Endodermal cell (in vitro differentiated cells): ENCODE measurements at places on chromosomes 3 and 15. TPM values are rescaled to one million over a fixed set of nuclear protein-coding genes. Genes with fewer than 3 reads are reported as not detected.

- peak; percentile 54 for DNase-seq
Observed at GRCh38 chr15:88375234-88375927, 91.8 kb downstream of the MRPL46 start.

- DNase-seq = no peak
Observed at GRCh38 chr3:178851564-178851963, 220.0 kb downstream of the ZMAT3 start.

DNA sequence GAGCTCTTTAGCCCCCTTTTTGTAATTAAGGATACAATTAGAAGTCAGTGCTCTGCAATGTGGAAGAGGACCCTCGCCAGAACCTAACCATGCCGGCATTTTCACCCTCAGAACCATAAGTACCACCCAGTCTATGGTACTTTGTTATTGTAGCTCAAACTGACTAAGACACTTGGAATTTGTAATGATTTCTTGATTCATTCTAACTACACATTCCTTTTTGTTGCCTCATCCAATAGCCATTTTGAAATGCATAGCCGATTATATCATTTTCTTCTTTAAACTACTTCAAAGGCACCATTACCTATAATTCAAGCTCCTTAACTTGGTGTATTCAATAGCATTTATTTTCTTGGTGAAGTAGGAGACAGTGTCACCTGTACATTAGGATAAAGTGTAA lies 61.4 kb downstream of the GLB1 start:
- DNase-seq = no peak

DNA sequence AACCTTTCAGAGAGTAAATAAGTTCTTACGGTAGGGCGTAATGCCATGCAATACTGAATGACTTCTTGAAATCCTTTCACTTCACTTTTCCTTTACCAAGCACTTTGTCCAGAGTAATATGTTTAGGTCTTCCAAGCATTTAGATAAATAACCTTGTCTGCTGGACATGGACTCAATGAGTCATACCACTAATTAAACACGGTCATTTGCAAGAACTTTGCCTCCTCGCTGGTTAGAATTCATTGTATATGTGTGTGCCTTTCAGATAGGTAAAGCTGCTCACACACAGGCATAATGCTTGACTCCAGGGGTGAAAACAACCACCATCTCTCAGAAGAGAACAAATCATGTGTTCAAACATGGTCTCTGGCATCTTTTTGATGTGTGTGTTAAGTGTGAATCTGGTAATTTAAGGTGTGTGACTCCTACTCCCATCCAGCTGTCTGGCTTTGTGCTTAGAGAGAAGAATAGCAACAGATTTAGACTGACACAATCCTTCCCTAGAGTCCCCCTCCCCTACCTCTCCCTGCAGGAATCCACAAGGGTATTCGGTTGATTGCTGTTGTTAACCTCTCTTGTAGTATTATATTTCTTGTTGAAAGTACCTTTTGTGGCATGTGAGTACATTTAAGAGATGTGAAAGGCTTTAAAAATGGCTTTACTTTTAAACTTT lies 419.0 kb downstream of the CNTN4 start:
- DNase-seq = peak; percentile 42

- no peak for DNase-seq
Observed at GRCh38 chr3:14798231-14798630, 20.5 kb upstream of the FGD5 start.

GRCh38 chr3:55423782-55424181 lies 63.3 kb downstream of the WNT5A start:
- DNase-seq = no peak

- DNase-seq = no peak
Observed at GRCh38 chr15:63522225-63522578, 17.8 kb downstream of the USP3 start.

DNA sequence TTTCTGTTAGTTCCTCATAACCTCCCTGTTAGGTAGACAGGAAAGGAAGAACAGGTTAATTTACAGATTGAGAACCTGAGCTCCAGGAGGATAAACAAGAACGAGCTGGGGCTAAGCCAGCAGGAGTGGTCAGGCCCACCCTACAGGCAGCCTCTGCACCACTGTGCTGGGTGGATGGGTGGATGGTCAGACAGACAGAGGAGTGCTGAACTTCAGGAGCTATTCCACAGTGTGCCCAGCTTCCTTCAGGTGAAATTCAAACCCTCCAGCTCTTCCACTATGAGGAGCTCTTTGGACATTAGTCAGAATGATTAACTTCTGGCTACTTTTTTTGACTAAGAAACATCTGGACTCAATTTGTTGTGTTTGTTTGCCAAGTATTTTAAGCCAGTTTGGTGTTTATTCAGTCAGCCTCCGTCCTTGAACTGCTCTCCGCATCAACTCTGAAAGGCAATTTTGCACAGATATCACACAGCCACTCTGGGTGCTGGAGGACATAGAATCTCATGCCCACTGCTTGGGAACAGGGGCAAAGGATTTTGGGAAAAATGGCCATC lies 361.9 kb downstream of the CLSTN2 start:
- no peak for DNase-seq

DNA sequence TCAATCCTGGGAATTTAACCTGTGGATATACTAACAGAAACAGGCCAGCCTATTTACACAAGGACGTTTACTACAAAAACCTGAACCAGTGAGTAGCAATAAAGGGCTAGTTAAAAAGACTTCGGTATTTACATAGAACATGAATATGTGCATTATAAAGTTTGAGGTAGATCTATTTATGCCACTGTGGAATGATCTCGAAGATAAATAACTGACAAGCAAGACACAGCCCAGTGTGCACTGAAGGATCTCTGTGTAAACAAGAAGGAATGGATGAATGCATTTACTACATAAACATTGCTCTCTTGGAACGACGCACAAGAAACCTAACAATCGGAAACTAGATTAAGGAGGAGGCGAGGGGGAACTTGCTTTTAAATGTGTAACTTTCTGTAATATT lies 132.0 kb upstream of the NSMCE3 start:
- DNase-seq = no peak

GRCh38 chr3:17065881-17066280 lies 181.1 kb downstream of the PLCL2 start:
- DNase-seq = no peak

GRCh38 chr3:101791778-101792177 lies 12.8 kb downstream of the NXPE3 start:
- no peak for DNase-seq

GRCh38 chr3:129231331-129232119 lies 17.9 kb upstream of the COPG1 start:
- DNase-seq = no peak

- DNase-seq = peak; percentile 59
Observed at GRCh38 chr3:78268716-78269668, 1229.1 kb downstream of the ROBO2 start.

- no peak for DNase-seq
Observed at GRCh38 chr3:66363148-66363547, 137.7 kb downstream of the LRIG1 start.

- no peak for DNase-seq
Observed at GRCh38 chr3:134887536-134887935, 92.5 kb downstream of the EPHB1 start.

DNA sequence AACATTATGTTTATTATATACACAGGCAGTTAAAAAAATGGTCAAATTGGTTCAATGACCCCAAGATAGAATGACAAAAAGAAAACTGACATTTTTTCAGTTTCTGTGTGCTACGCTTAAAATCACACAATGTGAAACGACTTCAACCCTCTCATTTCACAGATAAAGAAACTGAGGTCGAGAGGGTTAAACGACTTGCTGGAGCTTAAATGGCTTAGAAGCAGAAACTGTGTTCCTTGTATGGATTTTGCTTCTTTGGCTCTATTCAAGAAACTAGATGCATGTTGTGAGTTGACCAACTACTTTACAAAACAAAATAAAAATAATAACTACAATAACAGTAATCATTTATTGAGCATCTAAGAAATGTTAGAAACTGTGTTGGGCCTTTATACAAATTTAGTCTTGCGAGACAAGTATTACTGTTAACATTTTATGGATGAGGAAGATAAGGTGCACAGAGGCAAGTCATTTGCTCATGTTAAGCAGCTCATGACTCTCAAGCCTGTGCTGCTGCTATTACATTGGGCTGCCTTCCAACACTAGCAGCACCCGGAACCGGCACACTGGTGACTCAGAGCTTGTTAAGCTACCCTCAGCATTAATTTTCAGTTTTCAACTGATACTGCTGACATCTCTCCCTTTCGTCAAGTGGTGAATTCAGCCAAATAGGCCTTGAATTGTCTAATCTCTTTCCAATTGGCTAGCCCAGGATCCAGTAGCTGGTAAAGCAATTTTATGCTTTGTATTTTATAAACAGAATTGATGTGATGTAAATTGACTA lies 487.6 kb downstream of the NAALADL2 start:
- no peak for DNase-seq

GRCh38 chr3:88137836-88138235 lies 11.9 kb upstream of the C3orf38 start:
- no peak for DNase-seq

GRCh38 chr3:82276992-82277391 lies 515.5 kb upstream of the GBE1 start:
- DNase-seq = no peak

DNA sequence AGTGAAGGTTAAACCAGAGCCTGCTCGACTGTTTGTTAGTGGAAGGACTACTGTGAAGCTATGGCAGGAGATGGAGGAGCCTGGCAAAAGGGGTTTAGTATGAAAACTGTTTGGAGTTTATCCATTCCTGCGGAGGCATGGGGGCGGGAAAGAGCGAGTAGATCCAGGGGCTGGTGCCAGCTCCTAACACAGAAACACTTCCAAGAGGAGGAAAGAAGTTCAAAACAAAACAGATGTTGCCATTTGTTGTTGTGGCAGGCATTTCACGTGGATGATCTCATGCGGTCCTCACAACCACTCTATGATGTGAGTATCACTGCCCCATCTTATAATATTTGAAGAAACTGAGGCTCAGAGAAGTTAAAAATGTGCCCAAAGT lies 30.7 kb upstream of the KY start:
- no peak for DNase-seq

- no peak for DNase-seq
Observed at GRCh38 chr3:106097817-106098435, 229.1 kb upstream of the CBLB start.

DNA sequence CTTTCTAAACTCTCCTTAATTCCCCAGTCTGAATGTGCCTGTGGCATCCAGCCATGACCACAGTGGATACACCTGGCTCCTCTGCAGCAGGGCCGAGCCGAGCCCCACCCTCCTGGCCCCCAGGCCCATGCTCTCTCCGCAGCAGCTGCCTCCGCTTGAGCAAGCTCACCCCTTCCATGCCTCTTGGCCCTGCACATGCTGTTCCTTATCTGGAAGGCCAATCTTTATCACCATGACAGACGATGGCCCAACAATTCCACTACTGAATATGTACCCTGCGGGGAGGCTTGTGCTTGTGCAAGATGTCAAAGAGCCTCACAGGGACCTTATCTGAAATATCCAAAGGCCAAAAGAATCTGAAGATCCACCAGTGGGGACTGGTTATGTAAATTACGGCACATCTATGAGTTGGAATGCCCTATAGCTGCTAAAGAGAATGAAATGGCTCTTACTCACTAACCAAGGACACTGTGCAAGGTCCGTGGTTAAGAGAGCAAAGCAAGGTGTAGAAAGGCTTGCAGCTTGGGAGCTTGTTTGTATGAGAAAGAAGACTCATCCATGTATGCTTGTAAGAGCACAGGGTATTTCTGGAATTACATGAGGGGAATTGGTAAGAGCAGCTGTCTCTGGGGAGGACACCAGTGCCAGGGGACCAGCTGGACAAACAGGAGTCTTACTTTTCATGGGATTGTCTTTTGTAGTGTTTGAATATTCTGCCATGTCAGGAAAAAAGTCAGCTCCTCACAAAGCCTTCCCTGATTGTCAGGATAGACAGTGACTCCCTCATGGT lies 55.2 kb downstream of the WNT7A start:
- no peak for DNase-seq

The C3orf20 gene
- total RNA-seq = 0.11 TPM in 1 of 2 replicates, not detected in the other

The LSMEM2 gene
- not detected in 2 replicates for total RNA-seq

The GMNC gene
- total RNA-seq = not detected in 3 replicates

The MBD4 gene
- total RNA-seq = 36.2 and 39.5 TPM in 2 replicates

The FMN1 gene
- total RNA-seq = 1.1 and 1.2 TPM in 2 replicates

The LMLN gene
- total RNA-seq = 10.3 to 12.6 TPM (median 10.5 TPM) in 3 replicates

The MST1R gene
- 6.2 to 7.7 TPM (median 6.8 TPM) in 3 replicates for total RNA-seq

The PSMD2 gene
- 264 to 353 TPM (median 332 TPM) in 3 replicates for total RNA-seq

The THPO gene
- total RNA-seq = 0.93 and 1.4 TPM in 2 replicates

The RTP1 gene
- total RNA-seq = not detected in 3 replicates

The CPN2 gene
- total RNA-seq = not detected in 3 replicates

The CYP11A1 gene
- 4.8 to 8.5 TPM (median 6.3 TPM) in 3 replicates for total RNA-seq

The STOML1 gene
- total RNA-seq = 3.8 and 4.4 TPM in 2 replicates

The DNAH12 gene
- total RNA-seq = 0.25 and 0.77 TPM in 2 replicates
